ENCODE measurements at places on chromosomes 5 and 9.

DNA sequence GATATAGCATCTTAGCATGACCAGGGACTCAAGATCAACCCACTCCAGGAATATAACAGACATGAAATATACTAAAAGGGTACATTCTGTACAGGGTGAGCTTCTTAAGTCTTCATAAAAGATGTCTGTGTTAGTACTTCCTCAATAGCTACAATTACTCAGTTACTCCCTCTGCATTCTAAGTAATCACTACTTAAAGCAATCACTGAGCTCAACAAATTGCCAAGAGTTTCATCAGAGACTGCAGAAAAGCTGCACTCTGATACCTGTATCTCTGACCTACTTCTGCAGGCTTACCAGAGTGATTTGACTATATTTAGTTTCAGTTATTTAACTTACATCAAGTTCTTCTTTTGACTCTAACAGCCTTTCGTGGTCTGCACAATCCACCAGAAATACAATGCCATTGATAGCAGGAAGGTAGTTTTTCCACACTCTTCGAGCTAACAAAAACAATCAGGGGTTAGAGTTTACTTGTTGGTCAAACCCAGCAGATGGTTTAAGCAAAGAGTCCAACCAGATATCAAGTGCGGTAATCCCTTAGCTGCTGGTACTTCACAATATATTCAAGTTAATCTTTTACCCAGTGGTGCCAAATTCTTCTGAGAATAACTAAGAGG lies 23.3 kb downstream of the SAR1B start:
- DNase-seq, result peak; percentile 83

- peak; percentile 2 for DNase-seq
Observed at GRCh38 chr5:33736510-33736909, 155.3 kb downstream of the ADAMTS12 start.

DNA sequence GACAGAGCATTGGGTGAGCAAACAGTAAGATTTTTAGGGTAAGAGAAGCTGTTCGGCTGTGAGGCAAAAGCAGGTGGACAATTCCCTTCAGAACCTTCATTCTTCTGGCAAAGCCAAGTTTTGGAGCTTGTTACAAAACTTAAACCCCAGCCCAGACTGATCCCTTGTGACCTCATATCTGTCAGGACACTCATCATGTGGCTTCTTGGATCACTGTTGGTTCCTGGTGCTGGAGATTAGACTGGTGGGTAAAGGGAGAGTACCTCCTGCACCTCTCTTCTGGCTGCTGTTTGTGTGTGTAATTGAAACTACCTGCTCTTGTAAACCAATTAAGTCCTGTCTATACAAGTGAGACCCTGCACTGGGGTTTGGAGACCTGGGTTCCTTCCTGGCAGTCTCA lies 21.0 kb downstream of the LARP1 start:
- no peak for DNase-seq

DNA sequence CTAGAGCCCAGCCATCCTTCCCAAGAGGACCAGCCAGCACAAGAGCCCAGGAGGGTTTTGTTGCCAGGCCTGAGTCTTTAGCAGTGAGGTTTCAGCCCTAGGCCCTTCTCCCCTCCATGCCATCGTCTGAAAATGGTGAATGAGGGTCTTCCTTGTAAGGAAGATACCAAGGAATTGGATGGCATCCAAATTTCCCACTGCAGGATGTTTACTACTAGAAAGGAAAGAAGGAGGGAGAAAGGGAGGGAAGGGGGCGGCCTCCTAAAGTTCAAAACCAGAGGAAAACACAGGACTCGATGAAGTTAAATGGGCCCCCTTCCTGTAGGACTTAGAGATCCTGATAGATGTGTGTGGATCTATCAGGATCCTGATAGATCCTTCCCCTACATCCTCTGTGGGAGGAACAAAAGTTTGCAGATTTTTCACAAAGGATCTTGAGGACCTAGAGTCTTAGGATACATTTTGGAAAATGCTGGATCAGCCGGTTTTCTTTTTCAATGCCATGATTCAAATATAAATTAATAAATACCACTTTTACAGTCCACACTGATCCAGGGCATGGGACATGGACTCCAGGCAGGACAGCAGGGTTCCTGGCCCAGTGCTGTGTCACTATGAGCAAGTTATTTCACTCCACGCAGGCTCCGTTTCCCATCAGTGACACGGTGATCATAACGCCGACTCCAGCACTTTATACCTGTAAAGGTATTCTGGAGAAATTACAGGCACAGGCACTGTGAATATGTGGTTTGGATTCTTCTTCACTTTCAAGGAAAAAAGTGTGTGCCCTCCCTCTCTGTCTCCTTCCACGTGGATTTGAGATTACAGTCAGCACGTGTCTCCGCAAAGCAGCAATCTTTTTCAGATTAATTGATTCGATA lies 40.9 kb downstream of the C5orf15 start:
- DNase-seq, result no peak

DNA sequence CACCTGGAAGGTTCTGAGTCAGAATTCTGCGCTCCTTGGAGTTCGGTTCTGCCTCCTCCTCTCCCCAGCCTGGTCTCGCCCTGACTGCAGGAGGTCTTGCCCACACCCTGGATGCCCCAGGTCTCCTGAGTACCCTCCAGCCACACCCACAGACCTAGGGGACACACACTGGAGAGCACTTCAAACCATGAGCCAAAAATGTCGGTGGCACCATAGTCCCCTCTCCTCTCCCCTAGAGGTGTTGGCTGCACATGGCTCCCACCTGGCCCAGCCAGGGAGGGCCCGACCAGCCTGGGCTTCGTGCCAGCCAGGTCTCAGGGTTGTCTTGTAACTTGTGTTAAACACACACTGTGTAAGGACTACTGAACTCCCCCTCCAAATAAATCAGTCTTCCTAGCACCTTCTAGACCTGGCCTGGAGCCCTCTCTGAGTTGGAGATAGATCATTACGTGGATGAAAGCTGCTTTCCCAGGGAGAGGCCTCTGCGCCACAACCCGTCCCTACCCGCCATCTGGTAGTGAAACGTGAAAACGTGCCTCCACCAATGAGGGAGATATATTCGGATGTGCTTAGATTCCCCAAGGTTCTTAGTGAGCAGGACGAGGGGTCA lies 49.9 kb upstream of the CTSL start:
- no peak for DNase-seq

DNA sequence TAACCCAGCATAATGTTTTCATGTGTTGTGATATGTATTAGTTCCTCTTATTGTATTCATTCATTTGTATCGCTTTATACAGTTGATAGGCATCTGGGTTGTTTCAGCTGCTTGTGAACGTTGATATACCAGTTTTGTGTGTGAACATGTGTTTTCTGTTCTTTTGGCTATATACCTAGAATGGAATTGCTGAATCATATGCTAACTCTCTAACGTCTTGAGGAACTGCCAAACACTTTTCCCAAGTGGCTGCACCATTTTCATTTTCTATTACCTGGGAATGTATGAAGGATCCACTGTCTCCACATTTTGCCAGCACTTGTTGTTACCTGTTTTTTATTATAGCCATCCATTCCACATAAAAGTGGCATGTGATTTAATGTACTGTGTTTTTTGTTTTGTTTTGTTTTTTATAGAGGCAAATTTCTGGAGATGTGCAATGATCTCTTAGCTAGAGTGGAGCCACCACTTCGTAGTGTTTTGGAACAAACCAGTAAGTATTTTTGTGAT lies 34.6 kb downstream of the HSPA4 start:
- DNase-seq, result no peak

- no peak for DNase-seq
Observed at GRCh38 chr5:88489364-88489763, 220.7 kb upstream of the TMEM161B start.

GRCh38 chr5:139383275-139383992 lies at the start of gene SLC23A1:
TSS of gene SLC23A1 (minus strand) at chr5:139383297. CDS start at chr5:139383253, 44 bp downstream.
- peak; percentile 89 for DNase-seq

- no peak for DNase-seq
Observed at GRCh38 chr5:73008831-73009230, 53.0 kb downstream of the FCHO2 start.

GRCh38 chr9:134909511-134910481 lies 7.9 kb downstream of the FCN1 start:
- no peak for DNase-seq

GRCh38 chr5:6941631-6942030 lies 228.4 kb downstream of the TENT4A start:
- no peak for DNase-seq

- DNase-seq, result no peak
Observed at GRCh38 chr5:80116465-80116864, 81.3 kb downstream of the THBS4 start.

DNA sequence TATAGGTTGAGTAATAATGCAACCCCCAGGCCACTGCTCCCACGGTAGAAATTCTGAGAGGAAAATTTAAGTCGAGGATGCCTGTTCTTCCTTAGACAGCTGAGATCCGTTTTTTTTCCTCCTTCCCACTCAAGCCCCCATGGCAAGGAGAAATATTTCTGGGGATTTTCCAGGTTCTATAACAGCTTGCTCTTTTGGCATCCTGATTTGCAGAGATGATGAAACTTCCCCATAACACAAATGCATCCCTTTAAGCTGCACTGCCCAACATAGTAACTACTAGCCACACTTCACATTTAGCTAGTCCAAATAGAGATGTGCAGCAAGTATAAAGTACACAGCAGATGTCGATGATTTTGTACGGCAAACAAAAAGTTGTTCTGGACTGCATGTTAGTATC lies 32.5 kb upstream of the GNA14 start:
- DNase-seq, result no peak

DNA sequence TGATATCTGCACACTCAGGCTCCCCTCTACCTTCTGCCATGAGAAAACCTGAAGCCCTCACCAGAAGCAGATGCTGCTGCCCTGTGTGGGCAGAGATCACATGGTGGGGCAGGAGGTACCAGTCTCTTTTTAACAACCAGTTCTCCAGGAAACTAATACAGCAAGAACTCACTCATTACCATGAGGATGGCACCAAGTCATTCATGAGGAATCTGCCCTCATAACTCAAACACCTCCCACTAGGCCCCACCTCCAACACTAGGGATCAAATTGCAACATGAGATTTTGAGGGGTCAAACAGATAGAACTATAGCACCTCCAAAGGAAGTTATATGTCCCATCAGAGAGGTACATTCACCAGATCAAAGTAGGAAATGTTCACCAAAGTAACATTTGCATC lies 136.3 kb upstream of the SHB start:
- DNase-seq, result no peak

DNA sequence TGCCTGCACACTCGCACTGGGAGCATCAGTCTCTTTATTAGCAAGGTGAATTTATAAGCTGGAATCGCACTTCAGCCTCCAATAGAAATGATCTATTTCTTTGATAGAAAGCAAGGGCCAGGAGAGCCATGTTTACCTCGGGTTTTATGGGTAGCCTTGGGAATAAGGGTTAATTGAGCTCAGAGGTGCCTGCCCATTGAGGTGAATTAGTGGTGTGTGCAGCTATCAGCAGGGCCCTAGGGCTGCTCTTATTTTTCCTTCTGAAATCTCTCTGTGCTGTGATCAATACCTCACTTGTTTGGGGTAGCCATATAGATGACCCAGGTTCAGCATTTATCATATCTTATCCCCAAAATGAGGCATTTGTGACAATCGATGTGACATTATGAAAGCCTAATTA lies 297.8 kb downstream of the EBF1 start:
- no peak for DNase-seq

DNA sequence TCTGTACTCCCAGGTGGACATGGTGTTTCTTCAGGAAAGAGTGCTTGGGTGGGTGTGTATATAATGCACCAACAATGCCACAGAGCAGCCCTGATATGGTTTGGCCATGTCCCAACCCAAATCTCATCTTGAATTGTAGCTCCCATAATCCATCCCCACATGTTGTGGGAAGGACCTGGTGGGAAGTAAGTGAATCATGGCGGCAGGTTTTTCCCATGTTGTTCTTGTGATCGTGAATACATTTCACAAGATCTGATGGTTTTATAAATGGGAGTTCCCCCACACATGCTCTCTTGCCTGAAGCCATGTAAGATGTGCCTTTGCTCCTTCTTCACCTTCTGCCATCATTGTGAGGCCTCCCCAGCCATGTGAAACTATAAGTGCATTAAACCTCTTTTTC lies 158.5 kb downstream of the NR3C1 start:
- no peak for DNase-seq

- DNase-seq, result no peak
Observed at GRCh38 chr5:177066224-177066623, 20.5 kb upstream of the FGFR4 start.

- no peak for DNase-seq
Observed at GRCh38 chr9:137493364-137494103, 34.4 kb upstream of the NSMF start.

DNA sequence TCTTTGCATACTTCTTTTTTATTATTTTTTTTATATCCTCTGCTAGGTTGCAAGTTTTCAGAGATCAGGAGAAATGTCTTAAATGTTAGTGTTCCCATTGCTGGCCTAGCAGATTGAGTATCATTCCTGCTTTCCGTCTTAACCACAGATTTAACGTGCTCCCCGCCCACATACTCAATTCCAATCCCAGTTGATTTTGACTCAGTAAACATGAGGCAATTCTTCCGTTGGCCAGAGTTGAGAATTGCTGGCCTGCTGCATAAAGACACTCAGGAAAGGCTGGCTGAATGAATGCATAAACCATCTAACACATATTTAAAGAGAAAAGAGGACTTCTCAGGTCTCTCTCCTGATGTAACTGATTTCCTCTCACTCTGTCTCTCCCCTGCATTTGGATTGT lies 46.8 kb upstream of the PLPP6 start:
- no peak for DNase-seq

DNA sequence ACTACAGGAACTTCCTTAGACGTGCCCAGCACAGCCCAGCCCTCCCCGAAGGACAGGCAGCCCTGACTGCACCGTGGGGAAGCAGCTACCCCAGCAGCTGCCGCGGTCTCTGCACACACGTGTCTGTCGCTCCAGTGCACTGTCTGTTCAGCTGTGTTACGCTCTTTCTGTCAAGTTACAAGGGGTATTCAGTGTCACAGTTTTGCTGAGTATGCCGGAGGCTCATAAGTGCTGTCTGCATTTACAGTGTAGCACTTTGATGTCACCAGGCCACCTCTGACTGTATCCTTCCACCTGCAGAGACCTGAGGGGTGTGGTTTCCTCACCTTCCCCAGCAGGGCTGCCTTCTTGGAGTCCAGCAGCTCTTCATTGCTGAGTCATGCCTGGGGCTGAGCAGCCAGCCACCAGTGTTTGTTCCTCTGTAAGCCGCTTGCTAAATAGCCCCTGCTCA lies 126.8 kb downstream of the EHMT1 start:
- DNase-seq, result no peak

DNA sequence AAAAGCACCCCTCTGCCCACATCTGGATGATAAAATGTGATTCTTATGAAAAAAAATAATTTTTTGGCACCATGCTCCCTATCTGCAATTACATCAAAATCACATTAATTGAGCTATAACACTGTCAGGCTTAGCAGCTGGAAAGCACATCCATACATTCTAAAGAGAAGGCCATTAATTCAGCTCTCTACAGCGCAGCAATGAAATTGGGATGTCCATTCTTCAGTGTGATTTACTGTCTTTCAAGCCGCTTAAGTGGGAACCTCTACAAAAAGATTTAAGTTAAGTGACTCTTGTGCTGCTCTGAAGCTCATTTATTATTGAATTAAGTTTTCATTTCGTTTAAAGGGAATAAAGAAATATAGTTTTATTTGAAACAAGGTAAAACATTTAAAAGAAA lies 171.3 kb downstream of the EBF1 start:
- DNase-seq, result no peak

All from small intestine (tissue), 16 donors.